ENCODE measurements at places on chromosomes 6 and 20. TPM values are rescaled to one million over a fixed set of nuclear protein-coding genes. Genes with fewer than 3 reads are reported as not detected.
A peak's percentile ranks its signal among the peaks of the same experiment; 100 is the strongest.

DNA sequence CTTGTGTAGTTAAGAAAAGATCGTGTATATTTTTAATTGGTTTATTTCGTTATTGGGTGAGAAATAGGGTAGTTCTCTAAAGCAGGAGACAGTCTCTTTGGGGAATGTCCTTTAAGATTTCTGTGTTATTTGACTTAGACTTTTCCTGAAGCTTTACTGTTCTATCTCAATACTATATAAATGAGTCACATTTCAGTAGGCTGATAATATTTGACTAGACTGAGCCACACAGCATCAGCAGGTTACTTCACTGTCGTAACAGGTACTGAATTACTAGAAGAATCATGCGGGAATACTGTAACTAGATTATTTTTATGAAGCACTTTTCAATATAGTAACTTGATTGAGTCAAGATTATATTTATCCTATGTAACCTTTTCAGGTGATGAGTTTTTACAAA is 1.4 kb downstream of the SMAP1 start:
- DNase-seq = no peak

DNA sequence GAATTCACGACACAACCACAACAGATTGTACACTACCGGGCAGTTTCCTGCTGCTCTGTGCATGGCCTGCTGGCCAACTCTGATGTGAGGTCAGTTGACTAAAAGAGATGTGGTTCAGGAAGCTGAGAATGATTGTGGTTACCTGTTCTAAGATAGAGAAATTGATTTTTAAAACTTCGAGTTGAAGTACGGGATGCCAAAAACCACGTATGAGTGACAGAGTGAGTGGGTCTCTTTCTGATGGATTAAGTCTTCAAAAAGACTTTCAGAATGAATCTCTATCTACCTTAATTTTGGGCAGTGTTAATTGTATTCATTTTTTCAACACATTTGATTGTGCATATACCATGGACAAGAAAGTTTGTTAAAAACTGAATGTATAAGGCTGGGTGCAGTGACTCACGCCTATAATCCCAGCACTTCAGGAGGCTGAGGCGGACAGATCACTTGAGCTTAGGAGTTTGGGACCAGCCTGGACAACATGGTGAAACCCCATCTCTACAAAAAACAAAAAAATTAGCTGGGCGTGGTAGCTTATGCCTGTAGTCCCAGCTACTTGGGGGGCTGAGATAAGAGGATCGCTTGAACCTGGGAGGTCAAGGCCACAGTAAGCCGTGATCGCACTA is 121.2 kb downstream of the SGK1 start:
- no peak for DNase-seq

GRCh38 chr6:51608383-51608782 is 479.0 kb downstream of the PKHD1 start:
- DNase-seq = no peak

GRCh38 chr6:41066867-41067304 is 5.3 kb downstream of the OARD1 start:
- DNase-seq = peak; percentile 83

GRCh38 chr6:14502551-14502950 is 385.0 kb downstream of the CD83 start:
- DNase-seq = no peak

Gene VGLL2
- not detected for total RNA-seq

Gene MICAL1
- total RNA-seq = 12.1 TPM
